CD4-positive, alpha-beta memory T cell (primary cell): ENCODE measurements at places on chromosomes 11 and 22. TPM values are rescaled to one million over a fixed set of nuclear protein-coding genes. Genes with fewer than 3 reads are reported as not detected.
A peak's percentile ranks its signal among the peaks of the same experiment; 100 is the strongest.

DNA sequence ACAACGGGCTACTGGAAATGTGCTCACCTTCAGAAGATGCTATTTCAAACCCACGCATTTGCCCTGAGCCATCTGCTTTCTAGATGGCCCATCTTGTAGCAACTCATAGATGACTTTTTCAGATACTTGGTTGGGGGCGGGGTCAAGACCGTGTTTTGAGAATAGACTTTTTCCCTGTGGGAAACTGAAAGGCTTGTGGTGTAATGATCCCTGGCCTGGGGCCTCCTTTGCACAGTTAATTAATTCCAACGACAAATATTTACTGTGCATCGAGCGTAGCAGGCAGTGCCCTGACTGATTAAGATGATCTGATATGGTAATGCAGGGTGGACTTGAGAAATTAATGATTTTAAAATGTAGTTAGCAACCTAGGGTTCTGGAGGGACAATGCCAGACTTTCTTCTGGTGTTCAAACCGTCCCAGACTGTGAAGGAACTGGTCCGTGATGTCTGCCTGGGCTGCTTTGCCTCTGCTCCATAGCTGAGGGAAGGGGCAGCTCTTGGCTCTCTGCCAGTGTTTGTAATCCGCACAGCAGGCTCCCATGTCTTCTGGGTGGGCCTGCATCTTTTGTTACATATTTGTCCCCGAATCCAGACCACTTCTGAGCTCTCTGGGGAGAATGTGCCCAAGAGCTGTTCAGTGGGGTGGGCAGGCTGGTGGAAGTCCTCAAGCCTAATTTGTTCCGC is 84.8 kb downstream of the ADAMTS15 start:
- H3K27me3 ChIP-seq = no peaks in the 10 kb centered on the region
- H3K36me3 ChIP-seq = no peaks in the 10 kb centered on the region
- H3K4me3 ChIP-seq = no peak overlapping the region

DNA sequence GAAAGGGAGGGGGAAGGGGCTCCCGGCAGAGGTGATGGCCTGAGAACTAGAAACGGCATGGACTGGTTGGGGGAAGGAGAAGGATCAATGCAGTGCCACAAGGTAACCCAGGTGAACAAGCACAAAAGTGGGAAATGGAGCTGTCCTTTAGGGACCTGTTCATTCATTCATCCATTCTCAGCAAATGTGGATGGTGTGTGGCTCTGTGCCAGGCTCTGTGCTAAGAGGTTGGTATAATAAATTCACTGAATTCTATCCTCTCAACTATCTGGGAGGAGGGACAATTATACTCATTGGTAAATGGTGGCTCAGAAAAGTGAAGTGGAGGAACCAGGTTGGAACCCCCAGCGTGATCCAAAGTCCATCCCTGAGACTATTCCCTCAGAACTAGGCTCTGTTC is 18.6 kb upstream of the ARAP1 start:
- no peaks in the 10 kb centered on the region for H3K4me1 ChIP-seq
- H3K27me3 ChIP-seq = no peaks in the 10 kb centered on the region
- H3K27ac ChIP-seq = no peak overlapping the region

- H3K27me3 ChIP-seq = no peaks in the 10 kb centered on the region
- H3K4me3 ChIP-seq = peak overlapping the region; percentile 93
- peak overlapping the region; percentile 93 for H3K27ac ChIP-seq
- H3K4me1 ChIP-seq = peaks cover 20% of the 10 kb centered on the region
- H3K36me3 ChIP-seq = no peaks in the 10 kb centered on the region
- no peak for DNase-seq
These were observed 15.4 kb downstream of the BAD start for GRCh38 chr11:64268893-64269539.

DNA sequence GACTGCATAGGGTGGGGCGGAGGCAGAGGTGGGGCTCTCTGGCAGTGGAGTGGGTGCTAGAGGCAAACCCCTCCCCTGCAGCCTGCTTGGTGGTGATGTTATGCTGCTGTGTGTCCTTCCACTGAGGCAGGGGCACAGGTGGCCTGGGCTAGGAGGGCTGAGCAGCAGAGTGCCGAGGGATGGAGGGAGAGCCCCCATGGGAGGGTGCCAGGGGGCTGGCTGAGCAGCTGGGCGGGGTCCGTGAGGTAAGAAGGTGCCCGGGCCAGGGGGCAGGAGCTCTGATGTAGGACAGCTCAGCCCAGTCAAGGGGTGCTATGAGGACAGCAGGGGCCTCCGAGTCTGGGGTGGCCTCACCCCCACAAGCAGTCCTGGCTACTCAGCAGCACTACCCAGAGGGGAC is 4.2 kb downstream of the CLDN5 start:
- H3K4me1 ChIP-seq = no peaks in the 10 kb centered on the region
- no peak for DNase-seq
- peaks cover 2% of the 10 kb centered on the region for H3K27me3 ChIP-seq
- H3K36me3 ChIP-seq = no peaks in the 10 kb centered on the region
- no peak overlapping the region for H3K4me3 ChIP-seq

- DNase-seq = no peak
- no peak overlapping the region for H3K27ac ChIP-seq
- H3K4me1 ChIP-seq = no peaks in the 10 kb centered on the region
- H3K4me3 ChIP-seq = no peak overlapping the region
- H3K27me3 ChIP-seq = no peaks in the 10 kb centered on the region
- H3K36me3 ChIP-seq = no peaks in the 10 kb centered on the region
These were observed 42.8 kb upstream of the CCND1 start for GRCh38 chr11:69598147-69598546.

- DNase-seq = no peak
- H3K4me3 ChIP-seq = no peak overlapping the region
- H3K4me1 ChIP-seq = no peaks in the 10 kb centered on the region
- H3K27ac ChIP-seq = no peak overlapping the region
These were observed 53.3 kb upstream of the GLYAT start for GRCh38 chr11:58784995-58785394.

- DNase-seq = no peak
- no peak overlapping the region for H3K4me3 ChIP-seq
- no peaks in the 10 kb centered on the region for H3K36me3 ChIP-seq
These were observed 19.2 kb downstream of the OR52E1 start for GRCh38 chr11:5088556-5088955.

- no peaks in the 10 kb centered on the region for H3K36me3 ChIP-seq
- no peak overlapping the region for H3K4me3 ChIP-seq
- H3K4me1 ChIP-seq = no peaks in the 10 kb centered on the region
- no peak for DNase-seq
- no peak overlapping the region for H3K27ac ChIP-seq
- no peaks in the 10 kb centered on the region for H3K27me3 ChIP-seq
These were observed 32.9 kb downstream of the SMCO4 start for GRCh38 chr11:93510196-93510873.

GRCh38 chr11:29656597-29656996 is 360.2 kb downstream of the KCNA4 start:
- no peak overlapping the region for H3K27ac ChIP-seq
- H3K27me3 ChIP-seq = no peaks in the 10 kb centered on the region
- no peaks in the 10 kb centered on the region for H3K36me3 ChIP-seq
- no peak for DNase-seq
- no peaks in the 10 kb centered on the region for H3K4me1 ChIP-seq

- H3K27ac ChIP-seq = no peak overlapping the region
- H3K27me3 ChIP-seq = no peaks in the 10 kb centered on the region
- H3K4me3 ChIP-seq = no peak overlapping the region
- H3K36me3 ChIP-seq = no peaks in the 10 kb centered on the region
- peaks cover 15% of the 10 kb centered on the region for H3K4me1 ChIP-seq
These were observed 4.9 kb downstream of the SCGB1C1 start for GRCh38 chr11:197741-198235.

DNA sequence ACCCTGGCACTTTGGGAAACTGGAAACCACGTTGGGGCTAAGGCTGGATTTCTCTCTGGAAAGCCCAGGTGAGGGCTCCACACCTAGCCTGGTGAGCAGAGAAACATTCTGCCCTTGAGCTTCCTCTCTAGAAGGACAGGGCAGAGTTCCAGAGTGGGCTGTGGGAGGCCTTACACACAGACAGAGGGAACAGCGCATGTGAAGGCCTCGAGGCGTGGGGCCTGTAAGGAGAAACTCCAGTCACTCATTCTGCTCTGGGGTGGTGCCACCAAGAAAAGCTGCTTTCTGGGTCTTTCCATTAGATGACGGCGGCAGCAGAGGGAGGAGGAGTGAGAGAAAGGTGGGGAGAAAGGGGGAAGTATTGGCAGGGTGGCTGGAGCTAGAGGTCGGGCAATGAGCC is 183.1 kb downstream of the CHST1 start:
- no peak overlapping the region for H3K27ac ChIP-seq
- no peaks in the 10 kb centered on the region for H3K4me1 ChIP-seq
- H3K36me3 ChIP-seq = no peaks in the 10 kb centered on the region
- H3K4me3 ChIP-seq = no peak overlapping the region

DNA sequence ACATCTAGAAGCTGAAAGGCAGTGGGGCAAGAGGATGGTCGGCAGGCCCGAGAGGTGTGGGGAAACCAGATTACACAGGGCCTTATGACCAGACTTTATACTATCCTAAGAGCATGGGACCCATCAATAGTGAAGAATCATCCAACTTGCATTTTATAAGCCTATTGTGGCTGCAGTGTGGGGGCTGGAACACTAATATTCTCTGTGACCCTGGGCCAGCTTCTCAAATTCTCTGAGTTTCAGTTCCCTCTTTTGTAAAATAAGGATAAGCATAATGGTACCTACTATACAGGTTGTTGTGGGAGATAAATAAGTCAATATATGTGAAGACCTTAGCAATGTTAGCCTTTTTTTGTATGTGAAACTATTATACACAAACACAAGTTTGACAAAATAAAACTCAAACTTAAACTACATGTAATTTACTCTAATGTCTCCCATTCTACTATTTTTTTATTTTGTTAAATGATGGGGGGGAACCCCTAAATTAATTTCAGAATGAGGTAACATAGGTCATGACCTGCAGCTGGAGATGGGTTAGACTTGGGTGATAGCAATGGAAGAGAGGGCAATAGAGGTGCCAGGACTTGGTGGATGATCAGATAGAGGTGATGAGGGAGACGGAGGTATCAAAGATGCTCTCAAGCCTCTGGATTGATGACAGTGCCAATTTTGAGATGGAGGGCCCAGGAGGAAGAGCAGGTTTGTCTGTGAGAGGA is 30.1 kb downstream of the SMCO4 start:
- no peaks in the 10 kb centered on the region for H3K27me3 ChIP-seq
- no peak for DNase-seq
- no peaks in the 10 kb centered on the region for H3K36me3 ChIP-seq

DNA sequence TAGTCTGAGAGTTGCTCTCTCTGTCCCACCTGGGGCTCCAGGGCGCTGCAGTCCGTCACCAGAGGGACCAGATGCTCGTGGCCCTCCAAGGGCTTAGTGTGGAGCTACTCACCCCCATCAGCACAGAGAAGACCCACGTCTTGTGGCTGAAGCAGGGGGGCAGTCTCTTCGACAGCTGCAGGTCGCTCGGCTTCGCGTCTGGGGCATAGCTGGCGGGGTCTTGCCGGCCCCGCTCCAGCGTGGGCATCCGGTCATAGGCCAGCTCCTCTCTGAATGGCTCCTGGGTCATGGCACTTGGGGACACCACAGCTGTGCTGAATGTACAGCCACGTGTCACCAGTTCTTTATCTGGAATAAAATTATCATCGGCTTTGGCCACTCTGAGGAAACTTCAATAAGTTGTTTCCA is 608 bp downstream of the MLC1 start:
- no peak overlapping the region for H3K4me3 ChIP-seq
- no peaks in the 10 kb centered on the region for H3K36me3 ChIP-seq
- DNase-seq = no peak
- H3K27me3 ChIP-seq = no peaks in the 10 kb centered on the region
- no peaks in the 10 kb centered on the region for H3K4me1 ChIP-seq

GRCh38 chr11:60315871-60316270 is 11.2 kb upstream of the MS4A6E start:
- H3K27me3 ChIP-seq = no peaks in the 10 kb centered on the region
- no peak overlapping the region for H3K4me3 ChIP-seq
- no peaks in the 10 kb centered on the region for H3K36me3 ChIP-seq
- H3K4me1 ChIP-seq = no peaks in the 10 kb centered on the region
- no peak overlapping the region for H3K27ac ChIP-seq
- no peak for DNase-seq

DNA sequence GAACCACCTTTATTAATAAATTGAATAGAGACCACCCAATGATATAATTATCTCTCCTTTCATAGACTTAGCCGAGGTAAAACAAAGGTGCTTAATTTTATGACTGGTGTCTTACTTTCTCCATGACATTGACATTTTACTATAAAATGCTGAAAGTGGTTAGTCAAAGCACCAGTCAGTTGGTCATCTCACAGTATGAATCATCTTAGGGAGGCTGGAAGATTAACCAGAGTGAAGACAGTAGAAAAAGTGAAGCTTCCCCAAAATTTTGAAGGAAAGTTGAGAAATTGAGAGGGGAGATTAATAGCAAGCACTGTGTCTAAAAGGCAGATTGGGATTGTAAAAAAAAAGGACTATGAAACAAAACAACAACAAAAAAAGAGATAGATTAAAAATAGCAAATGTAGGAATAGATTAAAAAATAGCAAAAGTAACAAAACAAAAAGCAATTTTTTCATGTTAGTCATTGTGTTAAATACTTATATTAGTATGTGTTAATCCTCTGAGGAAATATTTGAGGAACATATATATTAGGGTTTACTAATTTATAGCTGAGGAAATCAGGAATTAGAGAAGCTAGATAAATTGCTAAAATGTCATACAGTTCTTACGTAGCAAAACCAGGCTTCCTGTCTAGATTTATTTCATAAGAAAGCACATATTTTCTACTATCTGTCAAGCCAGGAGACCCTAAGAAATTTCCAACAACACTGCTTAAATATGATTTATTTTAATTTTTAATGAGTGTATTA is 557.3 kb upstream of the ANO5 start:
- H3K36me3 ChIP-seq = no peaks in the 10 kb centered on the region
- H3K4me1 ChIP-seq = no peaks in the 10 kb centered on the region
- no peaks in the 10 kb centered on the region for H3K27me3 ChIP-seq
- no peak overlapping the region for H3K27ac ChIP-seq
- DNase-seq = no peak

TRIM29 gene
- not detected for polyA plus RNA-seq

SMTNL1 gene
- polyA plus RNA-seq = 0.55 TPM

ANO1 gene
- not detected for polyA plus RNA-seq

ACTN3 gene
- not detected for polyA plus RNA-seq

PITPNM1 gene
- polyA plus RNA-seq = 15.0 TPM

OR52B2 gene
- not detected for polyA plus RNA-seq
